Astrocyte of the spinal cord (primary cell): ENCODE measurements at places on chromosomes 3 and 15.

GRCh38 chr15:46636206-46636605, 1001.4 kb downstream of the SQOR start:
- DNase-seq = no peak

- DNase-seq = no peak
Observed at GRCh38 chr15:60563539-60564404, 84.8 kb upstream of the ICE2 start.

DNA sequence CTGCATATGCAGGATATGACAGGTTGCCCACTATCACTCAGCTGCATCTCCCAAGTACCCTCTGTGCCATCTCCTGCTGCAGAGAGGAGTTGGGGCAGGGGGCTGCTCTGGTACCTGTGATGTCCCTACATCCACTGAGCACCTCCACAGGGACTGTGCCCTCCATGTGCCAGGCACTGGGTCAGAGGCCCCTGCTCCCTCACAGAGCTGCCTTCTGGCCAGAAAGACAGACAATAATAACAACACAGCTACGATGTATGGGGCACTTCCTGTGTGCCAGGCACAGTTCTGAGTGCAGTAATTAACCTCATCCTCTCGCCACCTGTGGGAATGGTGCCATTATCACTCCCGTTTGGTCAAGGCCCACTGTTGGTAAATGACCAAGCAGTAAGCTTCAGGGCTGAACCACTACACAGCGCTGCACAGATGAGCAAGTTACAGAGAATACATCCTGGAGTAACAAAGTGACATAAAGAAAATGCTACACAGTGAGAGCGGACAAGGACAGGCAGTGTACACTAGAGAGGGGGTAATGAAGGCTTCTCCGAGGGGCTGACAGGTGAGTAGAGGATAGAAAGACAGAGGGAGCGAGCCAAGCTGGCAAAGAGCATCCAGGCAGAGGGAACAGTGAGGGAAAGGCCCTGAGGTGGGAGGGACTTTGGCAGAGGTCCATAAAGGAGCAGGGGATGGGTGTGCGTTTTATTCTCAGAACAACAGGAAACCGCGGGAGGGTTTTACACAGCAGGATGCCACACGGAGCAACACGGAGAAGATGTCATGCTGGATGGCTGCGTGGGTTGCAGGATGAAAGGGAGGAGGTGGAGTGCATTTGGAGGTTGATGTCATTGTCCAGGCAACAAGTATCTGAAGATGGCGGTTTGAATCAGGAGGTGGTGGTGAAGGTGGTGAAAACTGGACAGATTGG, 13.6 kb downstream of the WNT7A start:
- peak; percentile 5 for DNase-seq

DNA sequence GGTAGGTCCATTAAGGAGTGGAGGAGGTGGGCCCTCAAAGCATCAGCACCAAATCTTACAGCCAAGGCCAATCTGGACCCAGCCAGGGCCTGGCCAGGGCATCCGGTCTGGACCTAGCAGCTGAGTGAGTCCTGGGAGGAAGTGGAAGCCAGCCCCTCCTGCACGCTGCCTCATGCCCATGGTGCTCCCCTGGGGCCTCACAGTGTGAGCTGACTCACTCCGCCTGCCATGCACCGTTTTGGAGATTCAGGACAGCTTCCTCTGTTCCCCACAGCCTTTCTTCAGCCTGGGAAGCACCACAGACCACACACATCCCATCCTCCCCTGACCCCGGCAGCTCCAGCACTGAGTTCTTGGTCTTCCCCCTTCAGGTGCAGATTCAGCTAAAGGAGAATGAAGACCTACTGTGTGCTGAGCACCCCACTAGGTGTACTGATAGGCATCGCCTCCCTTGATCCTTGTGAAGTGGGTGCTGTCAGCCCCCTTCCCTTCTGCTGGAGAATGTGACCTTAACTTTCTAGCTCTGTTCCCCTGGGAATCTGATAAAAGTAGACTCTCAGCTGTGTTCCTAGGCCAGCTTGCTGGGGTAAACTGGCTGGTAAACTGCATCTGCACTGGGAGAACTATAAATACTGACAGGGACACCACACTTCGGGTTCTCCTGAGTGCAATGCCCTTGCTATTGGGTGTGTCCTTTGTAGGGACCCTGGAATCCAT, 36.8 kb upstream of the SEC13 start:
- DNase-seq = peak; percentile 91

- DNase-seq = peak; percentile 77
Observed at GRCh38 chr3:151837057-151837456, 23.1 kb downstream of the AADAC start.

DNA sequence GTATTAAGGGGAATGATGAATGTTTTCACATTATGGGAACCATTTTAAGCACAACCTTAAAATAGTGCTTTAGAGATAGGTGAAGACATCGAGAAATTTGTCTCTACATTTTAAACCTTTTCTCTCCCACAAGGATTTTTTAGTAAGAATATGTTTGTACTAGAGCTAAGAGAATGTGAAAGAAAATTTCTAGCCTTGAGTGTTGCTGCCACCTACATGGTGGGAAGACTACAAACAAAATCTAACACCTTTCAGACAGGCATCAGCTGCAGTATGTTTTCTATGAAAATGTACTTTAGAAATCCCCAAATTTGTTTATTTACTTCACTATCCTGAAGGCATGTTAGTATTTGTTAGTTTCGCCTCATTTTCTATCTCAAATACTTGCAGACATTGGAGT, 247.4 kb downstream of the WDR72 start:
- no peak for DNase-seq

GRCh38 chr15:97875025-97875512, 85.4 kb upstream of the ARRDC4 start:
- no peak for DNase-seq

DNA sequence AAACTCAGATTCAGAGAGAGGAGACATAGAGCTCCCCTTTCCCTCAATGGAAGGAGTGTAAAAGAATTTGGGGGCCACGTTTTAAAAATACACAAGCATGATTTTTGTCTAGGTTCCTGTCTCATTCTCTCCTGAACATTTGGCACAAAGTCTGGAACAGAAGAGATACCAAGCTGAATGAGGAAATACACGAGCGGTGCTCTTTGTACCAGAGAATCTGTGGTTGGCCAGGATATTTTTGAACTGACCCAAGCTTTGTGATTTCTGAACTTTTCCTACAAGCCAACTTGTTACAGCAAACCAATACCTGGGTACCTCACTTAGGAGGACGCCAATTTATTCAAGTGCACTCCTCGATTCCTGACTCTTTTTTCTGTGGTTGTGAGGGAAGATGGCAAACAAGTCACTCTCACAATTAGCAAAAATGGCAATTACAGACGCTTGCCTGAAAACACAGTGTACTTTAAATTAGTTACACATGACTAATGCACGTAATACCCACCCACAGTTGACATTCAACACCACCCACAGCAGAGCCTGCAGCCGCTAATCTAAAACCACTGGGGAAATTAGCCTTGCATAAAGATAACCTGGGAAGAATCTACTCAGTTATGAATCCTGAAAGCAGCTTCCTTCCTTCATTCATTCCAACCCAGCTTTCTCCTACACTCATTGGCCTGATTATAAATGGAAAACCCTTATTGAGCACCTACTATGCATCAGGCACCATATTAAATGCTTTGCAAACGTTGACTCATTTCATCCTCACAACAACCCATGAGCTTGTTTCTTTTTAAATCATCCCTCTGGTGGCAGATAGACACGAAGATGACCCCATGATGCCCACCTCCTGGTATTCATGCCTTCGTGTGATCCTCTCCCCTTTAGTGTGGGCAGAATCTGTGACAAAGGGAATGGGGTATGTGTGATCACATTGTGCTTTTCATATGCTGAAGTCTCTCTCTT, 293.5 kb downstream of the KBTBD8 start:
- DNase-seq = no peak

GRCh38 chr3:185778094-185778493, 46.7 kb downstream of the IGF2BP2 start:
- no peak for DNase-seq

DNA sequence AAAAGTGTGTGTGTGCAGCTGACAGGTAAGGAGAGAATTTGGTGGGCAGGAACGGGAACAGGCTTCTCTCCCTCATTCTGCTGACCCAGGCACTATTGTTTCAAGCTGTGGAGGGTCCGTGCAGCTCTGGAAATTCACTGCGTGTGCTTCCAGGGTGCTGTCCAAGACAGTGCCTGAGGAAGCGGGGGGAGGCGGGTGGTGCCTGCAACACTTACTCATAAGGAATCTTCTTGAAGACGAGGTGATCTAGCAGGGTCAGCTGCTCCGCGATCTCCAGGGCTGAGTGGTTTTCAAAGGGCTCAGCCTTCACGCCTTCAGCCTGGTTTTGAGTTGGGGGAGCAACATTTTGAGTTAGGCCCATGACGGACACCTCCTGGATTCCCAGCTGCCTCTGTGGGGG, 46.6 kb upstream of the CTSH start:
- DNase-seq = no peak

DNA sequence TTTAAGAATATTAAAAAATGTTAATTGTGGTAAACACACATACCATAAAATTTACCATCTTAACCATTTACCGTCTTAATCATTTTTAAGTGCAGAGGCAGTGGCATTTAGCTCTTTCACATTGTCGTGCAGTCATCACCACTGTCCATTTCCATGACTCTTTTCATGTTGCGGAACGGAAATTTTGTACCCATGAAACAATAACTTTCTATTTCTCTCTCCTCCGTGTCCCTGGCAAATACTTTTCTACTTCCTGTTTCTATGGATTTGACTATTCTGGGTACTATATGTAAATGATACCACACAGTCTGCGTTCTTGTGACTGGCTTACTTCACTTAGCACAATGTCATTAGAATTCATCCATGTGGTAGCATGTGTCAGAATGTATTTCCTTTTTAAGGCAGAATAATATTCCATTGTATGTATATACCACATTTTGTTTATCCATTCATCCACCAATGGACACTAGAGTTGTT, 27.9 kb downstream of the AKAP13 start:
- DNase-seq = no peak

GRCh38 chr3:156867920-156868319, 41.8 kb downstream of the LEKR1 start:
- DNase-seq = no peak

- DNase-seq = no peak
Observed at GRCh38 chr3:43769885-43770425, 79.2 kb downstream of the ABHD5 start.

DNA sequence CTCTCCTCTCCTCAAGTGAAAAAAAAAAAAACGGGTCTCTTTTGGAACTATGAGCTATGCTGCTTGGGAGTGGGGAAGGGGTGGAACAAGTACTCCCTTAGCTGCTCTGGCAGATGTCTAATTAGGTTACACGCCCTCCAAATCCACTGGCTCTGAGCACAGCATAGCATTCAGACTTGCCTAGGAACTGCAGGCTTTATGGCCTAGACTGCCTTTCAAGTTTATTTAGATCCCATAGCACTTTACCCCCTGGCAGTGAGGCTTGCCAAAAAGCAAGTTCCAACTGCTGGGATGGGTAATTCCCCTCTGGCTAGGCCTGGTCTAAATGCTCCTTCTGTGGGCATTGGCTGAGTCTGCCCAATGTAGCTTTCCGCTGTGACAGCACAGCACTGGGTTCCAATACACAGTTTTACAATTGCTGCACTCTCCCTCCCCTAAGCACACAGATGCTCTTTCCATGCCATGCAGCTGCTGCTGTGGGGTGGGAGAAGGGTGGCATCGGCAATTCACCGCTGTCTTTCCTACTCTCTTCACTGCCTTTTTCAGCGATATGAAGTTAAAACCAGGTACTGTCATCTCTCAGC, 152.8 kb downstream of the KCNAB1 start:
- DNase-seq = no peak

DNA sequence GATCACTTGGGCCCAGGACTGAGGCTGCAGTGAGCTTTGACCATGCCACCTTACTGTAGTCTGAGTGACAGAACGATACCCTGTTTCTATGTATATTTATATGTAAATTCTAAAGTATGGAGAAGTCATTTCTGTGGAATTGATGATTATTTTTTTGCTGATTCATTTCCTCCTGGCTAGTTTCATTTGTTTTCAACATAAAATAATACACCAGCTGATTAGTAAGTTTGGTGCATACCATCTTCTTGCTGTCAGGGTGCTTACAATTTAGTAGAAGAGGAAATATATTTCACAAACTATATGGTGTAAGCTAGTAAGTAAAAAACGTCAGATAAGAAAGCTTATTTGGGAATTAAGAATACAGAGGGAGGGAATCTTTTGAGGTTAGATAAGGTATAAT, 36.0 kb downstream of the SLC25A26 start:
- no peak for DNase-seq

- no peak for DNase-seq
Observed at GRCh38 chr3:129593230-129593594, 13.3 kb downstream of the PLXND1 start.

- no peak for DNase-seq
Observed at GRCh38 chr3:177771780-177772179, 574.5 kb upstream of the TBL1XR1 start.

DNA sequence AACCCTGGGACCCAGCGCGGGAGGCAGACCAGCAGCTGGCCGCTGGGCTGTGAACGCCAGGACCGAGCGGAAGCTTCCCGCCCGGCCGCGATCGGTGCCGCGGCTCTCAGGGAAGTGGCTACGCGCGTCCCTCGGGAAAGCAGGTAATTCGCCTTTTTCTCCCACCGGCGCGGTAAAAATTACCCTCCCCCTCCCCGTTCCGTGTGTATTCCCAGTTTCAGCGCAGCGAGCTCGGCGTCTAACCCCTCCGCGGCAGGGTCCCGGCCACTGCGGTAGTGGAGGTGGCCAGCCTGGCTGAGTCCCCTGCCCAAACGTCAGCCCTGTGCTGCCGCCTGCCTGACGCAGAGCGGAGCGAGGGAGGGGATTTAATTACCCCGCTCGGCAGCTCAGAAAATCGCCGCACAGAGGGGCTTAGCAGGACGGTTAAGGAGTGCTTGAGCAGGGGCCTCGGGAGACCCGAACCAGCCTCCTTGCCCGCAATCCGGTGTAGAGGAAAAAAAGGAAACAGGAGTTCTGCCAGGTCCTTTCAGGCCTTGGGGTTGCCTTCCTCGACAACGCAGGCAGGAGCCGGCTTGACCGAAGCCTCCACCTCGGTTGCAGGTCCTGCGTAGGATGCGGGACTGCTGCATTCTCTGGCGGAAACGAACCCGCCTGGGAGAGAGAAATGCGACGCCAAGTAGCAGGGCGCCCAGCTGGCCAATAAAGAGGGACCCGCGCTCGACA, 2.9 kb downstream of the GATA2 start:
- no peak for DNase-seq
